Stimulated activated CD4-positive, alpha-beta T cell treated with anti-CD3 and anti-CD28 coated beads, Interleukin-12 subunit alpha, Interleukin-12 subunit beta, amount 100 ng/mL, for 48 hours (primary cell): ENCODE measurements at places on chromosomes 2 and 18.

DNA sequence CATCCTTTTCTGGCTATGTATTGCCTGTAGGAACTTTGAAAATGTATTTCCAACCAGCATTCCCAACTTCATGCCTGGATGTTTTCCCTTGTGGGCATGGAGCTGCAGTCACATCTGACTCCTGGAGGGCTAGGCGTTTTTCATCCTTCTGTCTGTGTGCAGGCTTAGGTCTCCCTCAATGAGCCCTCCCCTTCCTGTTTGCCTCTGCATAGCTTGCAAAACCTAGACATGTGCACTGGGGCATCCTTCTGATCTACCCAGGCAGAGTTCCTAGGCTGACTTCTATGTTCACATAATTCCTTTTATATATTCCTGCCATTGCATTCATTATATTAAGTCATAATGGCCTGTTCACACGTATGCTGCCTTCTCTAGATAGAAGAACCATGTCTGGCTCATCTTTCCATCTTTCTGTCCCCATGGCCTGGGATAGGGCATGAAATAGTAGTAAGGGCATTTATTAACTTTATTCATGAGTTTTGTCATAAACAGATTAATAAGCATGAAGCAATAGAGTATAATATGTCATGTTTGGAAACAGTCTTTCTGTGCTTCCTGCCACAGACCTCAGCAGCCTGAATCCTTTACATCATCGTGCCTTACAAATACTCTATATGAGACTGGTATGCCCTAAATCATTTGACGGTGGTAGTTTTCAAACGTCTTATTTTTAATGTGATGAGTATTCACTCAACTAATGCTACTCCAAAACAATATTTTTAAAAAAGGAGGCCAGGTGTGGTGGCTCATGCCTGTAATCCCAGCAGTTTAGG lies 195.6 kb downstream of the TGIF1 start:
- no peak for DNase-seq

DNA sequence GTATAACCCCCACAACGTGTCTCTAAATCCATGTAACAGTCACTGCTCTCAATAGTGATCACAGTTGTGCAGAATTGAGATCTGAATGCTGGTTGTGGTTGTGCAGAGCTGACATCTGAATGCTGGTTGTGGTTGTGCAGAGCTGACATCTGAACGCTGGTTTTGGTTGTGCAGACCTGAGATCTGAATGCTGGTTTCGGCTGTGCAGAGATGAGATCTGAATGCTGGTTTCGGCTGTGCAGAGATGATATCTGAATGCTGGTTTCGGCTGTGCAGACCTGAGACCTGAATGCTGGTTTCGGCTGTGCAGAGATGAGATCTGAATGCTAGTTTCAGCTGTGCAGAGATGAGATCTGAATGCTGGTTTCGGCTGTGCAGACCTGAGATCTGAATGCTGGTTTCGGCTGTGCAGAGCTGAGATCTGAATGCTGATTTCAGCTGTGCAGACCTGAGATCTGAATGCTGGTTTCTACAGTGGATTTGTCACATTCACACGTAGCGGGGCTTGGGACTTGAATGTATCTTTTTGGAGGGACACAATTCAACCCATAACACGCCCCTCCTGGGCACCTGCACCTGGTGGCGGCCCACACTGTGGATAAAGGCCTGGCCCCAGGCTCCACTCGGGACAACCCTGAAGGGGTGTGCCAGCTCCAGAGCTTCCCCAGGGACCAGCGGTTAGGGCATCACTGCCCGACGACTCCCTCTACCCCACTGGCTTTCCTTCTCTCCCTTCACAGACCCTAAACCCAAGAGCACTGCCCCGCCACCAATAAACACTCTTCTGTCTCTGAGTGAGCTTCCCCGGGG lies 51.1 kb upstream of the SLC66A3 start:
- peak; percentile 32 for DNase-seq

GRCh38 chr2:96549967-96550786 lies 13.6 kb downstream of the ARID5A start:
- no peak for DNase-seq

DNA sequence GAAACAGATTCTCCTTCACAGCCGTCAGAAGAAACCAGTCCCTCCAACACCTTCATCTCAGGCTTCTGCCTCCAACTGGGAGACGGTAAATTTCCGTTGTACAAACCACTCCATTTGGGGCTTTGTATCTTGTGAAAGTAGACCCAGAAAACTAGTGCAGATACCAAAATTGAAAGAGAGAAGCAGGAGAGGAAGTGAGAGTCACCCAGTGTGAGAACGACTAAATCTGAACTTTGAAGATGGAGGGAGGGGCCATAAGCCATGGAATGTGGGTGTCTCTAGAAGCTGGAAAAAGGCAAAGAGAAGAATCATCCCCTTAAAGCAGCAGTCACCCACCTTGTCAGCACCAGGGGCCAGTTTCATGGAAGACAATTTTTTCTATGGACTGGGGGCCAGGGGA lies 88.3 kb upstream of the LRATD1 start:
- no peak for DNase-seq

DNA sequence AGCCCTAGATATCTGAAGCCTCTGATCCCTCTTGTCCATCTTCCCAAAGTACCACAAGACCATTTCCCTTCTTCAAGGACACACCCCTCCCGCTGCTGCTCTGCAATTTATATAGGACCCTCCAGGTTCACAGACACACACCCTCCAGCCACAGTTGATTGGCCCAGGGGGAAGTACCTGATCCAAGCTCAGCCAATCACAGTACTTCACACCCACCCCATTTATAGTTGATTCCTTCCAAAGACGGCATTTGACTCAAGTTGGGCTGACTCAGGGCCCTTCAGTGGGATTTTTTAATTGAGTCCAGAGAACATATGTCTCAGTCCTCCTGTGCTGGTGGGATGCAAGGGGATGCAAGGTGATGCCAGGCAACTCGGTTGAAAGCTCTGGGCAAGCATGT lies 59.2 kb downstream of the GYPC start:
- DNase-seq, result no peak

DNA sequence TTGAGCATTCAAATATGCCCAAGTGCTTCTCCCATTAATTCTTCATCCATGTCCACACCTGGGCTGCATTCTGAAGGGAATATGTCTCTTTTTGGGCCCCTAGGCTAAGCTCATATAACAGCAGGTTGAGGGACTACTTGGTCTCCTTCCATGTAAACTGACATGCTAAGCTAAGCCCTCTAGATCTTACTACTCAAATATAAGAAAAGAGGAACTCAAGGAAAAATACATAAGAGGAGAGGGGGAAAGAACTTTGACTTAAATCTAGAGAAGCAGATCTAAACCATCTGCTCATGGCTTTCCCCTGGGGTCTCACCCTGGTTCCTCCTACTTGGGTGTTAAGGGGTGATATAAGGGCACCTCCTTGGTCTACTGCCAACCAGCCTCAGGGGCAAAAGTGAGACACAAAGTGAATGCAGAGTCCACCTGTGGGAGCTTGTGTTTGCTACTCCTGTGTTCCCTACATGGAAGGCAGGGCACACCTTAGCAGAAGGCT lies 19.8 kb upstream of the NFU1 start:
- DNase-seq, result no peak

DNA sequence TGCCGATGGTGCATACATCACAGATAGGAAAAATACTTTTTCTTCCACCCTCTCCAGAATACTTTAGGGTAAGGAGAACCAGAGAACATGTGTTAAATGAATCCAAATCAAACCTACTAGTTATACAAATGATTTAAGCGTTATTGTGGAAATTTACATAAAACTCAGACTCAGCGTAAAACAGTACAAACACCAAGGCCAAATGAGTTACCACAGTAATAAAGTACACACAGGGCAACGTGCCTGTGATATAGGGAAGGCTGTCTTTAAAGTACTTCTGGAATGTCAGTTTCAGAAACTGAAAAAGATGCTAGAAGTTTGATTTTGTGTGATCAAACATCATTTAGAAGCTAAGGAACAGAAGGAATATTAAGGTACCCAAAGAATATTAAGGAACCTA lies 46.9 kb downstream of the PTPRM start:
- no peak for DNase-seq

GRCh38 chr2:6412533-6413091 lies 453.1 kb downstream of the CMPK2 start:
- no peak for DNase-seq

- no peak for DNase-seq
These were observed 71.3 kb upstream of the ACVR2A start for GRCh38 chr2:147773479-147773878.

GRCh38 chr2:37585982-37586621 lies 85.3 kb downstream of the CDC42EP3 start:
- peak; percentile 49 for DNase-seq

- peak; percentile 36 for DNase-seq
These were observed 29.2 kb upstream of the TEX44 start for GRCh38 chr2:231563378-231563961.

- no peak for DNase-seq
These were observed 105.6 kb upstream of the FHL2 start for GRCh38 chr2:105504459-105504858.

GRCh38 chr2:12819103-12819475 lies 102.4 kb downstream of the TRIB2 start:
- no peak for DNase-seq

- no peak for DNase-seq
These were observed 60.7 kb upstream of the DAPL1 start for GRCh38 chr2:158734442-158734841.

GRCh38 chr18:56286775-56287325 lies 351.5 kb downstream of the TXNL1 start:
- no peak for DNase-seq

DNA sequence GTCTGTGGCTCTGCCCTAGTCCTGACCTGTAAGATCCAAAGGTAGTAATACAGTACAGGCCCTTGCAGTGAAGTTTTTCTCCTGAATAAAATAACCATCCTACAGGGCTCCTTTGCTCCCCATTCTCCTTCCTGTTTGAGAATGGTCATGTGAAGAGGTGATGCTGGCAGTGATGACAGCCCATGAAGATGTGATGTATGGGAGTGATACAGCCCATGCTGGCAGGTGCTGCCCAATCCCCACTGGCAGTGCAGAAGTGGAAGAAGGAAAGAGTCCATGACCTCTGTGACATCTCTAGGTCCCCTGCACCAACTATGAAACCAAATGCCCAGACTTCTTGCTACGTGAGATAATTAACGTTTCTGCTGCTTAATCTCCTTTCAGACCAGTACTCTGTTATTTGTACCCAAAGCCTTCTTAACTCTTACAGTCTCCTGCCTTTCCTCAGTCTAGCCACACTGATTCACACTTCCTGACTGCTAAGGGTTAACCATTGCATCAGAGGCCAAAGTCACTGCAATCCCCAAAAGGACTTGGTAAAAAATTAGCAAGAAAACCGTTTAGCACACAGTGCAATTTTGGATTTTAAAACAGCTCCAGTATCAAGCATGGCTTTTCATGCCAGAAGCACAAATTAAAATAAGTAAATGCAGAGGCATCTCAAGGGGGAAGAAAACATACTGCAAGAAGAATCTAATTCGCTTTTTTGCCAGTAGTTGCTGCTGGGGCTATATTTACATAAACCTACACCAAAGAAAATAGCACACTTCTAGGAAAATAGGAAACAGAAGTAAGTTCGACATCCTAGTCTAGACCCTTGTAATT lies 98.0 kb downstream of the STK39 start:
- no peak for DNase-seq

- DNase-seq, result no peak
These were observed 1.4 kb downstream of the GFPT1 start for GRCh38 chr2:69385443-69386151.

DNA sequence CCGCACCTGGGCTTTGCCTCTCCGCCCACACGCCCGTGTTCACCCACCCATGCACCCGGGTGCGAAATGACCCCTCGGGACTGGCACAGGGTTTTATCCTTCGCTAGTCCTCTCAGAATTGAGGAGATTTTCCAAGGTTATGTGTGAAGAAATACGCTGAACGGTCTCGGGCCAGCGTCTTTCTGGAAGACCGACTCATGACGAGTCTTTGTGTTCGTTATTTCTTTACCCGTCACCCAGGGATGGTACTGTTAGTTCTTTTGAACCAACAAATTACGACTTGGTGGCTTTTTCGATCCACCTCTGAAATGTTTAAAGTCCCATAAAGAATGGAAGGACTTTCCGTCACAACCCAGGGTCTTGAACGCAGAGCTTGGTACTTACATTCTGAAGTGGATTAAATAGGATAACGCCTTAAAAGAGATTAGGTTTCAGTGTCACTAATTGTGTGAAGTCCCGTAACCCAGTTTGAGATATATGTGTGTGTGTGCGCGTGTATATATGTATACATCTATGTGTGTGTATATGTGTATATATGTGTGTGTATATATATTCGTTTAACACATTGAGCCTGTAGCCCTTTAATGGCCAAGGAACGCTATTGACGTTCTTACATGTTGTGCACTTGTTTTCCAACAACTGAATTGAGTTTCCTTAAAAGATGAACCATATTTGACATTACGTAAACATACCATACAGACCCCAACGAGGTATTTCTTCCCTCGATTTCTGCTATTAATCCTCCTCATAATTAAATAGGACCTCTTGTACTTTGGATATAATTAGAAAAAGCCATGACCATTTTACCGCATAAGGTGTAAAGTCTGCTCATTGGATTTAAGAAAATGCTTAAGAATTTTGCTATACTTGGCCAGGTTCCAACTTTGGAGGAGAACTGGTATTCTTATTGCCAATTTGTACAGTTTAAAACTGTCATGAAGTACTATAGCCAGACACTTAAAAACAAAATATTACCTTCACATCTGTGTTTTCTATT lies 889 bp downstream of the ZC3H15 start:
- peak; percentile 5 for DNase-seq

GRCh38 chr2:147703171-147703570 lies 141.7 kb upstream of the ACVR2A start:
- DNase-seq, result no peak

GRCh38 chr2:188970211-188970610 lies 4.0 kb upstream of the COL3A1 start:
- no peak for DNase-seq

- DNase-seq, result no peak
These were observed 98.4 kb downstream of the SCG2 start for GRCh38 chr2:223503746-223504145.
